ENCODE measurements at places on chromosomes 4 and X.

DNA sequence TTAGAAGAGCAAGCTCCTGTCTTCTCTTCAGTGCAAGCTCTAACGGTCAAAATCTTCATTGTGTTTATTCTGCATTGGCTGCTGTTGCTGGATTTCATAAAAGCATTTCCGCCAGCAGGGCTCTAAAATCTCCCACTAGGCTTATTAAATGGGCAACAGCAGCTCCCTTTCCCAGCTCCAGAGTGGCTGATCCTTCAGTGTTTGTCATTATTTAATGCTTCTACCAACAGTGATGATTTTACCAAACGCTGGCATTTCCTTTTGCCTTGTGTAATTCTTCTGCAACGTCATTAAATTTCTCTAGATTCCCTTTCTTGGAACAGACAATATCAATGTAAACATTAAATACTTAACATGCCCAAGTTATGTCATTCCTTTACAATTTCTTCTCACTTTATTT is 20.1 kb downstream of the SLC7A11 start:
- no peak for DNase-seq

GRCh38 chr4:37852376-37852775 is 25.9 kb downstream of the PGM2 start:
- DNase-seq, result peak; percentile 83

- DNase-seq, result no peak
Observed at GRCh38 chrX:136369377-136369776, 68.6 kb downstream of the ADGRG4 start.

- no peak for DNase-seq
Observed at GRCh38 chr4:85779165-85779564, 304.2 kb downstream of the ARHGAP24 start.

DNA sequence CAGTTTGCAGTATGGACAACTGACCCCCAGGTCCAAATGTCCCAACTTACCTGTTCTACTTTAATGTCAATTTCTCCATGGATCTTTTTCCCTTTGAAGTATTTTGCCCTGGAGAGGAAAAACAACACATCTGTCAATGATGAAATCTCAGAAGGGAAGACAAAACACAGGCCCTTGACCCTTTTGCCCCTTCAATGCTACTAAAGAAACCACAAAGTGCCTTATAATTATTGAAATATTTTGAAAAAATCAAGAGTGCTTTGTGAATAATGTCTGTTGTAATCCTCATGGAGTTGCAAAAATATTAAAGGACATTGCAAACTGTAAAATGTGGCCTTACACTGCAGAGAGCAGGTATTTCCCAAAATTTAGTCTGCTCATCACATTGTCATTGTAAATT is 12.6 kb downstream of the SYN1 start:
- DNase-seq, result no peak

Data from suppressor macrophage treated with lipopolysaccharide for 4 hours (primary cell).